ENCODE measurements at places on chromosomes 12 and 14.
A peak's percentile ranks its signal among the peaks of the same experiment; 100 is the strongest.

DNA sequence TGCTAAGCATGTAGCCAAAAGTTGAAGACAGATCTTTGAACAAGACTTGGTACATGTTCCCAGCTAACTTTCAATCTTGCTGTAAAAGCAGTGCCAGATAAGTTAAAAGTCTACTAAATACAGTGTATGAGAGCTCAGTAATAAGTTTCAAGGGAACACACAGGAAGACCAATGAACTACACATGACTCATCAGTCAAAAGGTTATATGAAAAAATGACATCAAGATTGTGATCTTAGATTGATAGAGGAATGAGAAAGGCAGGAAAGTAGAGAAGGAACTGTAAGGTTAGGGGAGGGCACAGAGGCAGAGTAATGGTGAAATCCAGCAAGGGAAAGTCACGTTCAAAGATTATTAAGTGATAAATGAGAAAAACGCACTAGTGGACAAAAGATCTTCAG is 249.9 kb upstream of the FLRT2 start:
- DNase-seq, result no peak

DNA sequence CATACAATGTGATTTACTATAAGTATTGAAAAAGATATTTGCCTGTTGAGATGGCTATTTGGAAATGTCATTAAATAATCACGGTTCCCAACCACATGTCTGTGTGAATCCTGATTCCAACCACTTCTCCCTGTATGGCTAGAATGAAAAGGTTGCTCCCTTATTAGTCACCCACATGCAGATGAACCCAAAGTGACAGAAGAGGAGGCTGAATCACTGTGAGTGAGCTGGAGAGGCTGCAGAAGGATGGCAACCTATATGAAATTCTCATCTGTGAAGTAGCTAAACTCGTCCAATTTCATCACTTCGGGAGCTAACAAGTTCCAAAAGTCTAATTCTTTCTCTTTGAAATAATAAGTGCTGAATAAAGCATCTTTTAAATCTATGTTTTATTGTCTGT is 300.5 kb downstream of the PRKD1 start:
- DNase-seq, result no peak

- DNase-seq, result peak; percentile 56
Measured at GRCh38 chr12:70366581-70367257, 629 bp downstream of the KCNMB4 start.

- DNase-seq, result no peak
Measured at GRCh38 chr14:82070040-82070439, 536.4 kb upstream of the SEL1L start.

GRCh38 chr12:46386360-46386867 is 13.8 kb upstream of the SLC38A2 start:
- DNase-seq, result no peak

- DNase-seq, result no peak
Measured at GRCh38 chr12:46266382-46266791, 2.5 kb downstream of the SLC38A1 start.

- no peak for DNase-seq
Measured at GRCh38 chr14:81386290-81386745, 13.8 kb downstream of the STON2 start.

DNA sequence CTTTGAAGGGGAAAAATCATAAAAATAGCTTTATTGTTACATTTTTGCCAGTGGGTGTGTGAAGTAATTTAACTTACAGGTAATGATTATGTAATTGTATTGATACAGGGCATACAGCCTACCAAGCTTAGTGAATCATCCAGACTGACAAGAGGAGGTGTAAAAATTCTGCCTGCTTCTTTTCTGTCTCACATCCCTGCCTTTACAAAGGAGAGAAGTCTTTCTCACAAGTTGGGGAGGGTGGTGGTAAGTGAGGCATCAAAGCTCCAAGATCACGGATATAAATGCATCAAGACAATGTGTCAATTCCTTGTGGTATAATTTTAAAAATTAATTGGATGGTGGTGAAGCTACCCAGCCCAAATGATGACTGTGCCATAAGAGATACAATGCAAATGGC is 39.0 kb upstream of the G2E3 start:
- DNase-seq, result no peak

DNA sequence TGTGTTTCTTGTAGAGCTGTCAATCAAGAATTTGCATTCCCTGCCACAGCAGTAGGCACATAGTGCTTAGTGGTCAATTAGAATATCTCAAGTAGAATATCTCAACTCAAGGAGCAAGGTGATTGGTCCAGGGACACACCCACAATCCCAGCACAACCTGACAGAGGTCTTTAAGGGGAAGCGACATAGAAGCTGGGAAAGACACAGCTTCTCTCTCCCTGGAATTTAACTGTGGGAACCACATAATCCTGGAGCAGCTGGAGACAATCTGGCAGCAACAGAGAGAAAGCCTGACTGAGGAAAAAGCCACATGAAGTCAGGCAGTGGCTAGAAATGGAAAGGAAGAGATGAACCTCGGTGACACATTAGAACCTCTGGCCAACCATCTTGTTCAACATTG is 85.7 kb upstream of the LMO3 start:
- no peak for DNase-seq

- no peak for DNase-seq
Measured at GRCh38 chr14:96160076-96160912, 44.3 kb upstream of the BDKRB2 start.

DNA sequence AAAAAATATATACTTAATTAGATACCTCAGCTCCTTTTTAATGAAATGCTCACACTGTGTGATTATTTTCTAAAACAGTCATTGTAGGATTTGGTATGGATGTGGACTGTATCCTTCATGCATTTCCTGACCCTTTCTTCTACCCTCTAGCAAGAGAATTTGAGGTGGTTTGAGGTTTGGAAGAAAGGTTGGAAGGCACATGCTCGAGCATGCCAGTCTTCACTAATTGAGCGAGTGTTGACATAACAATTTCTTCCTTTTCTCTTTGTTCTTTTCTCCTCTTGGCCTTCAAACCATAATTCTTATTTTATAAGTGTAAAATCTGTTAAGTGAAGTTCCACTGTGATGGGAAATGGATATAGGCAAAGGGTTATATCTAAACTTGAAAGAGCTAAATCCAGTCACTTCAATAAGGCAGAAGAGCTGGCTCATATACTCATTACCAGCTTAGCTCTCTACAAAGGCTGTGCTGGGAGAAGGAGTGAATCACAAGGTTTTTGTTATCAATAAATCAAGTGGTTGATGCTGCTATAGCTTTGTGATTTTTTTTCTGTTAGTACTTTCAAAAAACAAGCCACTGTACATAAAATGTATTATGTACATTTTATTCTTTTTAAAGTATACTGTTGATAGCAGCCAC is 16.2 kb upstream of the PTHLH start:
- DNase-seq, result no peak

DNA sequence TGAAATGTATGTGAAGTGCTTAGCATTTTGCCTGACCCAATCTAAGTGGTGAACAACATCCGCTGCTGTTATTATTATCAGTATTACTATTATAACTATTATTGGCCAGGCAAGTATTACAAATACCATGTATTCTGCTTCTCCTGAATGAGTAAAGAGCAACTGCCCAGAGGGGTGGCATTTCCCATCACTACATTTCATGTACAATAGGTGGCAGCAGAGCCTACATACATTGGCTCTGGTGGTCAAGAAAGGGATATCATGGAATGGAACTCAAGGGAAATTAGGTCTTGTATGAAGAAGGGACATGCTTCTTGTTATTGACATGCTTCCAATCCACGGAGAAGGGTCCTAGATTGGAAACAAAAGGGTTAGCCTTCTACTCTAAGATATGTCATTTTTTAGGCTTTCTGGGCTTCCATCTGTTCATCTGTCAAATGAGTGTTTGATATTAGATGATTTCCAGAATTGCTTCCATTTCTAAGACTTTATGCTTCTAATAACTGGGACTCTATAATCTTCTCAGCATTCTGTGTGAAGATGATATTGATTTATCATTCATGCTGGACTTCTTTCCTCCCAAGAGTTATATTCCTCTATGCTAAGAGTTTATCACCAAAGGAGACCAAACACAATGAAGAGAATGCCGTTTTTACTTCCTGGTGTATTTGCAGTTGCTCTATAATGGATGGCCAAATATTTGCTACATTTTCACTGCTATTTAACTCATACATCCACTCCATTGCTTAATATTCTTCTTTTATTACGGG is 239.1 kb downstream of the SSPN start:
- no peak for DNase-seq

DNA sequence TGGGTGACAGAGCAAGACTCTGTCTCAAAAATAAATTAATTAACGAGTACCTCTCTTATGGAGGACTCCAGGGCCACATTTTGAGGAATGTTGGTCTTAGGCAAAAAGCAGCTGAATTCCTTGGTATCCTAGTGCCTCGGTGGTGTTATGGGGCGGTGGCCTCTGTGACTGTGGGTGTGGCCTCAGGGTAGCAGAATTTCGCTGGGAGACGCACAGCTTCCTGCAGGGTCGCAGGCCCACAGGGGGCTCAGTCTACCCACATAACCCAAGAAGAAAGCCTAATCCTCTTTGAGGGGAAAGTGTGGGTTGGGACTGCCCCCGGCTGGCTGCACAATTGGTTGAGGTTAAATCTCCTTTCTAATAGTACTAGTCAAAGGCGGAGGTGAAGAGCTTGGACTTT is 11.2 kb upstream of the SERPINA4 start:
- no peak for DNase-seq

DNA sequence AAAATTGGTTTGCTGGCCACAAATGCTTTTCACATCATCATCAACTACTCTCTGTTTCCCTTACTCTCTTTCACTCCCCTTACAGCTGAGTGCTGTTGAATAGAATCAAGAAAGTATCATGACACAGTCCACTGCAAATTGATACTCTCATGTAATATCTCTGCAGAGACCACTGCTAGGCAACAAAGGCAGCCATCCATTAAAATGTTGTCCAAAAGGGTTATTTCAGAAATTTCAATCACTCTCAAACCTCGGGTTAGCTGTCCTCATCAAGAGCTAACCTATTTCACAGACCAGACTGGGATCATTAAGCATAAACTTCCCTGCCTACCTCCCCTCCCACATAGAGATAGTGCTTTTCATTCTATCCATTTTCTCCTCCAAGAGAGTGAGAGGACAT is 186.7 kb downstream of the PLCZ1 start:
- no peak for DNase-seq

- DNase-seq, result no peak
Measured at GRCh38 chr14:30521899-30522736, 36.8 kb upstream of the G2E3 start.

DNA sequence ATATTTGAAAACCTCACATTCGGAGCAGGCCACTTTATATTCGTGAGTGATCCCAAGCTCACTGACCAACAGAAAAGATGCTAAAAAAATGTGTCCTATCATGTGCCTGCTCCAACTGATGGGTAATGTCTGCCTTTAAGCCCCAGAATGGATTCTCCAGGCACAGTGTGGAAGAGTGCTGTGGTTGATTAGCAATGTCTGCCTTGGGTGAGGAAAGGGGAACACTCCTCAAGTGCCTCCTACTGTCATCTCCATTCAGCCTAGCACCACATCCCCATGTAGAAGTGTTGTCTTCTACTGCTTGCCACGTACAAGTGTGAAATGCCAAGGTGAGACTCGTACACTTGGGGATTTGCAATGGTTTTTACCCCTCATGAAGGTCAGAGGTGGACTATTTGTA is 199.3 kb downstream of the SLC41A2 start:
- DNase-seq, result no peak

- DNase-seq, result no peak
Measured at GRCh38 chr14:106024983-106025604, 498.7 kb downstream of the TMEM121 start.

GRCh38 chr12:15216036-15216889 is 5.0 kb downstream of the RERG start:
- no peak for DNase-seq

DNA sequence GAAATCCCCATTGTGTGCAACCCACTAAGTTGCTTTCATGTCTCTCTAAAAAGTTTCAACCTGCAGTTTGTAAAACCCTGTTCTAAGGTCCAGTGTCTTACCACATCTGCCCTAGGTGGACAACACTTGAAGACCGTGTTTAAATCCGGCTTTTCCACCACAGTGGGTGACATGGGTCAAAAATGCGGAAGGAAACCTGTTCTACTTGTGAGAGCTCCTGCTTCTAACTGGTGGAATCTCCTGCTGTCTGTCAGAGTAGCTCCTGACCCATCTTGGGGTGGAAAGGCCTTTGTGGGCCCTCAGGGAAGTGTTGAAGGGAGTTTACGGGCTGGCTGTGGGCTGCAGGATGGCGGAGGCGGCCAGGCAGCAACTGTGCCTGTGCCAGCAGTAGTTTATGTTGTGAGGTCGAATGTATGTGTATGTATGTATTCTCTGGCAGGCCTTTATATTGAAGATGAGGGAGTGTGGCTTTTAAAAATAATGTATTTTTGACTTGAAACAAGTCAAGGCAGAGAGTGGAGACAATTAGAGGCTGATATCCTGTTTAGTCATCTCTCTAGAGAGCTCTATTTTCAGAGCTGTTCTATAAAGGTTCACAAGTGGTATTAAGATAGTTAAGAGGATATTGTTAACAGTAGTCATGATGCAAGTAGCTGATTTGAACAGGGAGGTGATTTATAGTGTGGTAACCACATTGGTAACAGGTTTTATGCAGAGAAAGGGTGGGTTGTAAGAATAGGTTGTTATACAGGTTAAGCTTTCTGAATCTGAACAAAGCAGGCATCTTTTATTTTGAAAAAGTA is 67.0 kb downstream of the PRKCH start:
- DNase-seq, result no peak

- no peak for DNase-seq
Measured at GRCh38 chr14:88321692-88322503, 1.2 kb downstream of the KCNK10 start.

DNA sequence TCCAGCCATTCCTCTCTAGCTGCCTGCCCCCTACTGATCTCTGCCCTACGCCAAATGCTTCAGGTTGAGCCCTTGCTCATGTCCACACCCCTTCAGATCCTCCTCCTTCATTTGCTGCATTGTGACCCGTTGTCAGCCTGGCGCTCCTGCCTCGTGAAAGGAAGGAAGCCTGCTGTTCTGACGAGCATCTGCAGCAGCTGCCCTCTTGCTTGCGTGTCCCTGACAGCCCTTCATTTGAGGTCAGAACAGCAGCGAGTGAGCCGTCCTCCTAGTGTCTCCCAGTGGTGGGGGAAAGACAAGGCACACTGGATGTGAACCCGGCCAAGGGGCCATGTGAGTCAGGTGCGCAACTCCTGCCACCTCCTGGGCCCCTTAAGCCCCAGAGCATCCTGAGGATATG is 3.0 kb upstream of the PIANP start:
- no peak for DNase-seq

GRCh38 chr12:98360401-98360800 is 155.0 kb upstream of the TMPO start:
- no peak for DNase-seq

GRCh38 chr12:62006076-62006732 is 254.0 kb upstream of the USP15 start:
- DNase-seq, result no peak

GRCh38 chr14:71621276-71621675 is 311.0 kb upstream of the RGS6 start:
- no peak for DNase-seq
